ENCODE measurements at places on chromosomes 12 and 14. TPM values are rescaled to one million over a fixed set of nuclear protein-coding genes. Genes with fewer than 3 reads are reported as not detected.

DNA sequence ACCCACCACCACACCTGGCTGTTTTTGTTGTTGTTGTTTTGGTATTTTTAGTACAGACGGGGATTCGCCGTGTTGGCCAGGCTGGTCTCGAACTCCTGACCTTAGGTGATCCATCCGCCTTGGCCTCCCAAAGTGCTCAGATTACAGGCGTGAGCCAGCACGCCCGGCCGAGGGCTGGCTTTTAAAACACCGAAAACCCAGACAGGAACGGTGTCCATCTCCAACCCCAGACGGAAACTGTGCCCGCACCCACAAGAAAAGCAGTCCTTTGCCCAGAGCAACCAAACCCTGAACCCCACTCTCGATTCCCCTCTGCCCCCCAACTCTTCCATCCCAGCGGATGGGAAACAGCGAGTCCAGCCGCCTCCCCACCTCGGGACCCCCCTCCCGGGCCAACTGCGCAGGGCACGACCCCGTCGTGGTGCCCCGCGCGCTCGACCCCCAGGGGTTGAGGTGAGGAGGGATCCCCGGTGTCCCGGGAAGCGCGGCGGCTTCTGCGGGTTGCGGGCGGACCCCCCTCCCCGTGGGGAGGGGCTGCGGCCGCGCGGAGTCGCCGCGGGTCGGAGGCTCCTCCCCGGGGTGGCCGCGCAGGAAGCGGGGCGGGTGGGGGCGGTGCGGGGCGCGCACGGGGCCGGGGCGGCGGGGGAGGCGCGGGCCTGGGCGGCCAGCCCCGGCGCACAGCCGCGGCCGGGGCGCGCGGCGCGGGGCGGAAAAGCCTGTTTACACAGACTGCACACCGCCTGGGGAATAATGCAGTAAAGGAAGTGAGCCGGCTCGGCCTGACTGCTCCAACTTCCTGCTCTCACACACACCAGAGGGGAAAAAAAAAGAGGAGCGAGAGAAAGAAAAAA is at the start of gene ELK3:
Gene ELK3, plus strand, starts transcription at position 651 of the 851 bp plus-strand sequence.
- H3K36me3 ChIP-seq, result no peaks in the 10 kb centered on the region
- H3K27ac ChIP-seq, result peak within 1 kb of the TSS; percentile 85
- DNase-seq, result peak; percentile 28

DNA sequence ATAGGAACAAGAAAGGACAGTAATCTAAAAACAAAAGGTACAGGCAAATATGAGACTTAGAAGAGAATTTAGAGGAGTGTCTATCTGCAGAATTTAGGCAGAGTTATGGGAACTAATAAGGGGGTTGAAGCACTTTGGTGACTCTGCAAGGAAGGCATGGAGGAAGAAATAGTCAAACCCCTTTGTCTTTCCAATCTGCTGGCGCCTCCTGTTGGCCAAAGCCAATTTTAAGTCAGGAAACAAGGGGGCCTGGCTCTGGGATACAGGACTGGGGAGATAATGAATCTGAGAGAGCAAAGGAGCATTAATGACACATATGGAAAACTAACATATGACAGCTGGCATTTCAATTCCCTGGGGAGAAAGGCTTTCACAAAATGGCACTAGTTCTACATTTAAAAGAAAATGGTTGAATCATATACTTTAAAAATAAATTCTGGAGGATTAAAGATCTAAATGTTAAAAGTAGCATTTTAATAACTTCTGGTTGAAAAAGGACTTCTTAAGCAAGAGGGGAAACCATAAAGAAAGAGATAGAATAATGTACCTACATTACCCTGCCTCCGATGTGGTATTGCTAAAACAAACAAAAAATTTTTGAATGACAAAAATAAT is 48.5 kb upstream of the CSRP2 start:
- DNase-seq, result no peak
- H3K4me3 ChIP-seq, result no peak overlapping the region
- no peak overlapping the region for H3K27ac ChIP-seq
- H3K27me3 ChIP-seq, result no peaks in the 10 kb centered on the region
- no peaks in the 10 kb centered on the region for H3K36me3 ChIP-seq

- H3K4me1 ChIP-seq, result peaks cover 31% of the 10 kb centered on the region
- peak overlapping the region; percentile 19 for H3K27ac ChIP-seq
- H3K4me3 ChIP-seq, result no peak overlapping the region
Measured at GRCh38 chr12:124498275-124499189, 68.9 kb downstream of the NCOR2 start.

- H3K36me3 ChIP-seq, result peaks cover under 1% of the 10 kb centered on the region
- H3K4me1 ChIP-seq, result peaks cover 15% of the 10 kb centered on the region
- peak overlapping the region; percentile 95 for H3K4me3 ChIP-seq
- peaks cover 33% of the 10 kb centered on the region for H3K27me3 ChIP-seq
- no peak for DNase-seq
Measured at GRCh38 chr12:104454997-104455396, 1.8 kb upstream of the CHST11 start.

PPP1R36 gene
- total RNA-seq, result 0.79 TPM

DNA sequence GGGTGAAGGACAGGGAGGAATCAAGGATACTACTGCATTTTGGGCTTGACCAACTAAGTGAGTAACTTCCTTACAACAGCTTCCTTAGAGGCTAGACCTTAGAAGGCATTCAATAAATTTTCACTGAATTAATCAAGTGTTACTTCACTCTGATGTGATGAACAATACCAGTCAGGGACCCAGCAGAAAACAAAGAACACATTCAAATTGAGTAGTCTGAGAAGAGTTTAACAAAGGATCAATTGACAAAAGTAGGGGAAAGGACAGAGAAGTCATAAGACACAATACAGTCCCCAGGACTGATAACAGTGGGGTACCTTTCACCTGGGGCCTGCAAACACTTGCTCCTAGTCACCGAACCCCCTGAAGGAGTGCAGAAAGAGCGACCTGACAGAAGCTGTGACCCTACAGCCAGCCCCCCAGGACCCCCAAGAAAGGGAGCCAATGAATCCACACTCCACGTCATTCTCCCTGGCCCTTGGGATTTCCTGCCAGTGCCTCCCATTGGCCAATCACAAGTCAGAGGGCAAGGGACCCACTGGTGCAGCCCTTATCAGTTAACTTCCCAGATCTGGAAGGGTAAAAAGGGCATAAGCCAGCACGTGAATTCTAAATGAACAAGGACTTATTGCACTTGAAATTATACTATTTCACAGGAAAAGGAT is 6.9 kb downstream of the ANAPC5 start:
- no peak overlapping the region for H3K4me3 ChIP-seq
- peaks cover 29% of the 10 kb centered on the region for H3K36me3 ChIP-seq
- H3K27ac ChIP-seq, result peak overlapping the region; percentile 22
- H3K27me3 ChIP-seq, result no peaks in the 10 kb centered on the region

DNA sequence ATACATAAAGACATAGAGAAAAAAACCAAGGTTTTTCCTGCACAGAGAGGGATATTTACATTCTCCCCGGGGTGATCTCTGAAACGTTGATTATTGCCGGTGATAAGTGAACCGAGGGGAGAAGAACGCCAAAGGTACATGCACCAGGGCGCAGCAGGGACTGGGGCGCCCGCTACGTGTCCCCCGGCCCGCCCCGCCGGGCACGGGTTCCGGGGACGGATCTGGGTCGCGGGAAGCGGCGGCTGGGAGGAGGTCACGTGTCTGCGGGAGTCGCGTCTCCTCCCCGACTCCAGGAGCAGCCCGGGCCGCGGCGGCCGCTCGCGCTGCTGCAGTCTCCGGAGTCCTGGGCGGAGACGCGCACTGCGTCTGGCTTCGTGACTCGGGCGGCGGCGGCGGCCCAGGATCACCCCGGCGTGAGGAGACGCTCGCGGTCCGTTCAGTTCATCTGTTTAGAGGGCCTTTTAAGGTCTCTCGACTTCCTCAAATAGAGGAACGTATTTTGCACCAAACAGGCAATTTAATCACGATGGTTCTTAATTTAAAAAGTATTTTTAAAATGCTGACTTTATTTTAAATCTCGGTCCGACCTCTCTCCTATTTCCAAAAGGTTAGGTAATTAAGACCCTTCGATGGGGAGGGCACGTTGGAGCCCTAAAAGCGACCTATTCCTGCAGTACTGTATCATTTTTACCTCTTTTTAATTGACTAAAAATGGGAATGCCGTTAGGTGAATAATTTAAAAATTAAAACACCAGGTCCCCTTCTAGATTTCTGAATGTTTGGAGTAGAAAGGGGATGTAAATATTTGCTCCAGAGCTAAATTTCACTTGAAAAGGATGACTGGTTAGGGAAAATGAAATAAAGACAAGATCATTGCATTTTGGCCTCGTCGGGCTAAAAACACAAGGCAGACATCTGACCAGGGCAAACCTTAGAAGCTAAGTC is 1.8 kb upstream of the BHLHE41 start:
- peak overlapping the region; percentile 90 for H3K27ac ChIP-seq
- DNase-seq, result peak; percentile 82
- H3K4me3 ChIP-seq, result peak overlapping the region; percentile 90
- H3K27me3 ChIP-seq, result peaks cover 85% of the 10 kb centered on the region
- peaks cover 30% of the 10 kb centered on the region for H3K4me1 ChIP-seq
- no peaks in the 10 kb centered on the region for H3K36me3 ChIP-seq

VWF gene
- 0.10 TPM for total RNA-seq

GRCh38 chr12:93789767-93790166 is 112.6 kb downstream of the CRADD start:
- H3K27ac ChIP-seq, result no peak overlapping the region
- H3K4me1 ChIP-seq, result no peaks in the 10 kb centered on the region
- no peaks in the 10 kb centered on the region for H3K27me3 ChIP-seq
- DNase-seq, result no peak
- H3K36me3 ChIP-seq, result no peaks in the 10 kb centered on the region

- H3K27me3 ChIP-seq, result peaks cover 10% of the 10 kb centered on the region
- H3K4me3 ChIP-seq, result no peak overlapping the region
- H3K27ac ChIP-seq, result peak overlapping the region; percentile 70
- peaks cover 9% of the 10 kb centered on the region for H3K4me1 ChIP-seq
Measured at GRCh38 chr14:22268875-22269274, 320.1 kb downstream of the DAD1 start.

LIN7A gene
- total RNA-seq, result 8.2 TPM
